ENCODE measurements at places on chromosomes 2 and 18.

- no peak for DNase-seq
Measured at GRCh38 chr18:5941890-5942289, 46.6 kb upstream of the TMEM200C start.

GRCh38 chr2:96913398-96914202, 43.7 kb upstream of the SEMA4C start:
- no peak for DNase-seq

GRCh38 chr2:168901003-168901402, at the start of gene G6PC2:
Gene G6PC2 (plus strand): TSS chr2:168901291. CDS start chr2:168901332, 41 bp downstream.
- no peak for DNase-seq

GRCh38 chr2:32706815-32707579, 79.1 kb downstream of the TTC27 start:
- DNase-seq, result no peak

- DNase-seq, result no peak
Measured at GRCh38 chr2:165811592-165812370, 17.7 kb upstream of the GALNT3 start.

DNA sequence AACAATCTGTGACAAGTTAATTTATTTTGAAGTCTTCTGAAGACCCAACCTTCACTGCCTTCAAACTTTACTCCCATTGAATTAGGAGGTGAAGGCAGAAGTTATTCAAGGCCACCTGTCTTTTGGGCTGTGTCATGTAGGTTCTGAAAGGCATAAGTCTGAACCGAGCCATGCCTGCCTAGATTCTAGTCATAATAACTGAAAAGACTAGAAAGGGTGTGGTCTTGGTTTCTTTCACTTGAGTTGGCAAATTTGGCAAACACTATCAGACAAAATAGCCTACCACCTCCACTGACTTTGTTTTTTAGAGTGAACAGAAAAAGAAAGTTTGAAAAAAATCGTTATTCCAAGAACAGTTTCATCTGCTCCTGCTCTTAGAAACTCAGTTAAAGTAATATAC, 38.4 kb downstream of the PPM1B start:
- DNase-seq, result no peak

- DNase-seq, result no peak
Measured at GRCh38 chr2:15006667-15007066, 374.1 kb downstream of the LRATD1 start.

GRCh38 chr2:170929686-170930050, 615 bp downstream of the GORASP2 start:
- no peak for DNase-seq

DNA sequence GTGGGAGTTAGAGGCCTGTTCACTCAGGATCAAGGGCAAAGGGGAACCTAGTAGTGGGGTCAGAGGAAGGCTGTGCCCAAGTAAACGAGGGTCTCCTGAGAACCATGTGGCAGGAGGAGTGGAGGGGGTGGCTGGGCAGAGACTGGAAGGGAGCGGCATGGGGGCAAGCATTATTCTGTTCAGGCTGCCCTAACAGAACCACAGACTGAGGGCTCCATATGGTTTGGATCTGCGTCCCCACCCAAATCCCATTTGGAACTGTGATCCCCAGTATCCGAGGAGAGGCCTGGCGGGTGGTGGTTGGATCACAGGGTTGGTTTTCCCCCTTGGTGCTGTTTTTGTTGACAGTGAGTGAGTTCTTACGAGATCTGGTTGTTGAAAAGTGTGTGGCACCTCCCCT, 287.0 kb downstream of the PHLPP1 start:
- DNase-seq, result no peak

DNA sequence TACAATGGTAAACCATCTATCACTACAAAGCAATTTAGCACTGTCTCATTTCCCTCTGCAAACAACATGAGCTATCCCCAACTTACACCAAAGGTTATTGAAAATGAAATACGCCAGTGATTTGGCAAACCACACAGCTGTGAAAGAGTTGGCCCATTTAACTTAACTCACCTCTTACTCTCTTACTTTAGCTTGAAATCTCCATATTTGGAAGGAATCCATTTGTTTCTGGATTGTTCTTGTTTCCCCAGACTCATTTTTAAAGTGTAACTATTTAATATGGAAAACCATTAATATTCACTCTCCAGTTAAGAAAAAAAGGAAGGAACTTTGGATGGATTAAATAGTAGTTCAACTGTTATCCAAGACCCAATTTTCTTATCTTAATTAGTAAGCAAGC, 93.7 kb upstream of the TRIB2 start:
- DNase-seq, result no peak

DNA sequence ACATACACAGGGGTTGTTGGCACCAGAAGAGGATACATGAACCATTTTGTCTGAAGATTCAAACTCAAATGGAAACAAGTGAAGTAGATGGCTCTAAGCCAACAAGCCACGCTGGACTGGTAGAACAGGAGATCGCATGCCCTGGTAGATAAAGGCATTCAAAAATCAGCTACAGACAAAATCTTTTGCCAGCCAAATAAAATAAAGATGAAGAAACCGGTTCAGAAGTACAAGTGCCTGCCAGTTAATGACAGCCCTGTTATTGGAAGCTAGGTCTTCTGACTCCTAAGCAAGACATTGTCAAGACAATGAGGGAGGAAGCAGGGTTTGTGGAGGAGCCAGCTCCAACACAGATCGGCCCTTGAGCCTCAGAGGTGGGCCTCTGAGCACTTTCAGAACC, 52.3 kb downstream of the EHD3 start:
- DNase-seq, result no peak

- DNase-seq, result no peak
Measured at GRCh38 chr2:85591563-85591962, 4.0 kb upstream of the RNF181 start.

- no peak for DNase-seq
Measured at GRCh38 chr2:85548608-85548900, 9.6 kb downstream of the MAT2A start.

DNA sequence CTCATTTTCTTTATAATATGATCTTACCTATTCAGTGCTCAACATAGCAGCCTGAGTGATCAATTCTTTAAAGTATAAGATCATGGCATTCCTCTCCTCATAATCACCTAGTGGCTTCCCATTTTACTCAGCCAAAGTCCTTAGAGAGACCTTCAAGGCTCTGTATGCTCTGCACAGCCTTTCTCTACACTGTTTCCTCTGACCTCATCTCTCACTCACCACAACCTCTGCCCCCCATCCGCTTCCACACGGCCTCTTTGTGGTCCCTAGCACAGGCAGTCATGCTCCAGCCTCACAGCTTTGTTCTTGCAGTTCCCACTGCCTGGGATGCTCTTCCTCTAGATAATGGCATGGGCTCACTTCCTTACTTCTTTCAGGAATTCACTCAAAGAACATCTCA, 109.2 kb downstream of the HIBCH start:
- no peak for DNase-seq

DNA sequence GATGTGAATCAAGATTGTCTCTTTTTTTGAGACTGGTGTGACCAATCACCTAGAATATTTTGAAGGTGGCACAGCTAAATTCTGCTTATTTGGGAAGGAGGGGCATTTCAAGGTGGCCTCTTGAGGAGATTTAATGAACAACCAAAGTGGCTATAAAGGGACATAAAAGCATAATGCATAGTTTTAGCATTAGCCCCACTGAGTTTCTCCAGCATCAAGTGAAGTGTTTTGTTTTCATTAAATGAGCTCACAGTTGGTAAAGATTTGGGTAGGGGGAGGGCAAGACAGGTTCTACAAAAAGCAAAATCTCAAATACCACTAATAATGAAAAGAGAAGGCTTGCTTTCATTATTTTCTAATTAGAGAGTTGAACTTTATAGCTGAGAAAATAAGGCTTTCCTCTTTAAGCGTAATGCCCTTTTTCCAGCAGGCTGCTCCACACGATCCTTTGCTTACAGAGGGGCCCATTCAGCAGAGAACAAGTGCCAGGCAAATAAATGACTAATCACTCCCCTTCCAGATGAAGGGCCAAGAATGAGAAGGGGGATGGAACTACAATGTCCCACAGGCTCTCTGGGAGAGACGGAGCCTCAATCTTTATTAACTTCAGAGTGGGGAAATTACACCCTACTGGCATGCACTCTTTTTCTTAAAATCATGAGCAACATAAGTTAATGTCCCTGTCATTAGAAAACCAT, 35.9 kb downstream of the LHCGR start:
- DNase-seq, result no peak

DNA sequence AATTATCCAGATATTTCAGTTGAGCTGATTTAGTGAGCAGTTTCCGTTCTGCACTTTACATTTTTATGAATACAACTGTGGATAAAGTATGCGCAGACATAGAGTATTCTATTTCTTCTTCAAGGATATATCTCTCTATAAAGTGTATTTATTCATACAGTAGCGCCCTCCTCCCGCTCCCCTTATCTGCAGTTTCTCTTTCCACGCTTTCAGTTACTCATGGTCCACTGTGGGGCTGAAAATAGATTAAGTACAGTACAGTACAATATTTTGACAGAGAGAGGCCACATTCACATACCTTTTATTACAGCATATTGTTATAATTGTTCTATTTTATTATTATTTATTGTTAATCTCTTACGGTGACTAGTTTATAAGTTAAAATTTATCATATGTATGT, 19.7 kb upstream of the FHL2 start:
- DNase-seq, result no peak

DNA sequence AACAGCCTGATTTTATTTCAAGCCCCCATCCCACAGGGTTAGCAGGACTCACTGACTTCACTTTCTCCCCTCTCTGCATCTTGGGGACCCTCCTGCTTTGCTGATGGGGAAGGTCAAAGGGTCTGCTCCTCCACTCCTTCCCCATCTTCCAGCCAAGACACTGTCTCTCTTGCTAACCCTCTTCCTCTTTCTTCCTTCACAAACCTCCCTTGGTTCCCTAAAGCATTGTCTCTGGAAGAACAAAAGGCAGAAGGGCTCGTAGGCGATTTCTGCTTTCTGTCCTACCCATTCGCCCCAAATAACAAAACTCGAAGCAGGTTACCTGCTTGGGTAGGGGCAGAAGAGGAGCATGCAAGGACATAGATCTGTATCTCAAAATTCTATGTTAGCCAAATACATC, 5.5 kb upstream of the SLC4A3 start:
- no peak for DNase-seq

DNA sequence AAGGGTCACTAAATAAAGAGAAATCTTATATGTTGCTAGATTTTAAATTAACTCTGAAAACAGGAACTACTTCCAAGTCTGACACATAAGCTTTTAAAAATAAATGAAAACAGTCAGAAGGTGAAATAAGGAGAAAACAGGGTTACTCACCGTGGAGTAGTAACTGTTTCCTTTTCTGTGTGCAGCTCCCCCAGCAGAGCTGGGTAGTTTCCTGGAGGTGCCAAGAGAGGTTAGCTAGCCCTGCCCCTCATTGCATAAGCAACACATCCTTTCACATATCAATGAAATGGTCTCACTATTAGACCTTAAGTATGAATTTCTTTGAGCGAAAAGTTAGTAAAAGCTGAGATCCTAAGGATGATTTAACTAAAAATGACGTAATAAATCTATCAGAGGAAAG, 54.0 kb upstream of the GPR75 start:
- no peak for DNase-seq

DNA sequence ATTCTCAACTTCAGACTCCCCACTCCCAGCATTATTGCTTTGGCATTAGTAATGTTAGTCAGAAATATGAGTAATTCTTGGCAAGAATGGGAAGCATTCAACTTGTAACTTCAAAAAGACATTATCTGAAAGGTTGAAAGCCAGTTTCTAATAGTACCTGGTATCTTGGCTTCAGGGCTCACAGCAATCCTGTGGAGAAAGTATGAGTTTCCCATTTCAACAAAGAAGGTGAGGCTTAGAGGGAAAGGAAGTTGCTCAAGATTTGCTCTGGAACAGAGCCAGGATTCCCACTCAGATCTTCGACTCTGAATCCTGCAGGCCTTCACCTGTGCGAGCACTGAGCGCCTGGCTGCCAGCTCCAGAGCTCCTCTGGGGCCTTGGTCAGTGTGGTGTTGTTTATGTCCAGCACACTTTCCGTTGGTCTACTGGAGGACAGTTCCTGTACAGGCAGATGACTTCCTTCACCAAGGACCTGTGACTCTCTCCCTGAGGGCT, 136.1 kb downstream of the MCFD2 start:
- no peak for DNase-seq

GRCh38 chr2:27496357-27497287, at the start of gene GCKR:
Gene GCKR (plus strand): TSS chr2:27496839. CDS start chr2:27496905, 66 bp downstream.
- no peak for DNase-seq

GRCh38 chr2:29664578-29664977, 256.8 kb downstream of the ALK start:
- DNase-seq, result no peak

DNA sequence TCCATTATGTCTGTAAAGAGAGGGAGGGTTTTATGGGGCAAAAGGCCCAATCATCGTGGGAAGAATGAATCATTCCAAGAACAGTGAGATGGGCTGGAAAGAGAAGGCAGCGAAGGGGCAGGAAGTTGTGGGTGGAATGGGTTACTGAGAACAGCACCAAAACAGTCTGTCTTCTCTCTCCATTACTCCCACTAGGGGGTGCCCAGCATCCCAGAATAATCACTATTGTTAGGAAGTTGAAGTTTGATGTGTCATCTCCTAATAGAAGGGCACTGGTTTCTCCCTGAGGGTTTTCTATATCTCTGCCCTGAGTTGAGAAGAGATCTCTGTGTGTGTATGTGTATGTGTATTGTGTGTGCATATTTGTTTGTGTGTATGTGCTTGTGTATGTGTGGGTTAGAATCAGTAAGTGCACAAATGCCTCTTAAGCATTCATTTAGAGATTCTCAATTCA, 76.6 kb upstream of the MAP4K3 start:
- peak; percentile 63 for DNase-seq

DNA sequence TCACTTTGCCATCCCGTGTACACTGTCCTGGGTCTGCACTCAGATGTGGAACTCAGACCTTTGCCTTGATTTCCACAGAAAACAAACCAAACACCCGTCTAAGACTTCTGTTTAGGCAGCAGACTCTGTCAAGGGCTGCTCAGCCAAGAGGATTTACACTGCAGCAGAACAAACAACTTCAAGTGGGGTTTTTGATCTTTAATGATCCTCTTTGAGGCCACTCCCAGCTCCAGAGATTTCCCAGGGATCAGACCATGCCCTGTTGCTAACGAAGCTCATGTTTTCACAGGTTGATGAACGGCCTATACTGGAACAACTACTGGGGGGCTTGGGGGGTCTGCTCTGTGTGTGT, 52.5 kb upstream of the LGALSL start:
- no peak for DNase-seq

GRCh38 chr2:188776634-188777033, 197.5 kb upstream of the COL3A1 start:
- no peak for DNase-seq

DNA sequence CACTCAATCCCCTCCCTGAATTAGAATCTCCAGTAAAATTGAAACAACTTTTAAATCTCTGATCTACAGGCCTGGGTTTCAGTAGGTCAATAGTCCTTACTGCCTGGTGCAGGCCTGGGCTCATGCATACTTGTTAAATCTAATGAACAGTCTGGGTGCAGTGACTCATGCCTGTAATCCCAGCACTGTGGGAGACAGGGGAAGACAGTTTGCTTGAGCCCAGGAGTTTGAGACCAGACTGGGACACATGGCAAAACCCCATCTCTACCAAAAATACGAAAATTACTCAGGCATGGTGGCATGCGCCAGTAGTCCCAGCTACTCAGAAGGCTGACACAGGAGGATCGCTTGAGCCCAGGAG, 94.7 kb upstream of the SP3 start:
- DNase-seq, result no peak

GRCh38 chr2:214543386-214543955, 132.6 kb downstream of the VWC2L start:
- DNase-seq, result no peak

- no peak for DNase-seq
Measured at GRCh38 chr2:194870974-194871535, 786.0 kb upstream of the SLC39A10 start.

Data from GOT3 (cell line).